ENCODE measurements at places on chromosomes 7 and 10.

- no peak for DNase-seq
These were observed 23.9 kb downstream of the AQP1 start for GRCh38 chr7:30935569-30935877.

GRCh38 chr7:129513546-129513945, 11.2 kb downstream of the SMKR1 start:
- DNase-seq: no peak

- DNase-seq: no peak
These were observed 550.4 kb downstream of the PTPRN2 start for GRCh38 chr7:158037211-158037610.

GRCh38 chr7:1247527-1248041, 14.9 kb downstream of the UNCX start:
- DNase-seq: peak; percentile 20

DNA sequence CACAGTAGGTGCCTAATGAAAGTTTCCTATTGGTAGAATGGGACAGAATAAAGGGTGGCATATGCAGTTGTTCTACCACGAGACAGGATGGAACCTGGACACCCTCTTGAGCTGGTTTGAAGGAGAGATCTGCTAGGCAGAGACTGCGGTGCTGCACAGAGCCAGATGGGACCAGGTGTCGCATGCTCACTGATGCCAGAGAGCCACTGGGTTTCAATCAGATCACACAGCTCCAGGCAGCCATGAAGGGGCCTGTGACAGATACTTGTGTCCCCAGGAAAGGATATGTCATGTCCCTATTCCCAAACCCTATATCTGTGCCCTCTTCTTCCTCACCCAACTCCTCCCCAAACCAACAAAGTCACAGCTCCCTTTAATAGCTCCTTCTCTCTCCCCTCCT, 235.7 kb downstream of the PRPF18 start:
- DNase-seq: no peak

GRCh38 chr10:108982159-108982558, 941.2 kb downstream of the XPNPEP1 start:
- DNase-seq: no peak

GRCh38 chr10:7170626-7171322, 240.1 kb downstream of the SFMBT2 start:
- no peak for DNase-seq

GRCh38 chr10:58385784-58386112, 538 bp downstream of the TFAM start:
- DNase-seq: no peak

DNA sequence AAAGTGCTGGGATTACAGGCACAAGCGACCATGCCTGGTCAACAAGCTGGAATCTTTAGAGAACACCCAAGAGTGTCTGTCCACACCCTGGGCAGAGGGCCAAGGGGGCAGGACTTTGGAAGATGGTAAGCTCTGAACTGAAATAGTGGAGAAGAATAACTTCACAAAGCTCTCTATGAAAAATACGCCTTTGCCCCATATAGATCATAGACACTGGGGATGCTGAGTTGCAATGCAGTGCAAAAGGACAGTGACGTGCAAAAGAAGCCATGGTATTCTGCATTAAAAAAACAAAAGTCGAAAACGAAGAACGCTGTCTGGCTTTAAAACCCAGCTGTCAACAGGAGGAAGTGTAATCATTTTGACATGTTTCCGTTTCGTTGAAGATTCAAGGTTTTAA, 353.6 kb downstream of the CALN1 start:
- DNase-seq: no peak

DNA sequence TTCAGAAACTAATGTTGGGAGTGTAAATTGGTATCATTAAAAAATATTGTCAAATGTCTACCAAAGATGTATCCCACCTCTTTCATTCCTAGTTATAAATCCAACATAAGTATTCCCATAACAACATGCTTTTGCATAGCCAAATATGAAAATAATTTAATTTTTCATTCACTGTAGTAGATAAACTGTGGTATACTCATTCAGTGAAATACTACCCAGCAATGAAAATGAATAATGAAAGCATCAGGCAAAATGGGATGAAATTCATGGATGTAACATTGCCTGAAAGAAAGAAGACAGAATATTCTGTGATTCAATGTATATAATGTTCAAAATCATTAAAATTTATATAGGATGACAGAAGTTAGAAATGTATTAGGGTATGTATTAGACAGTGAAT, 629.0 kb upstream of the MBL2 start:
- no peak for DNase-seq

- DNase-seq: no peak
These were observed 5.8 kb downstream of the KIAA1217 start for GRCh38 chr10:24214762-24215161.

DNA sequence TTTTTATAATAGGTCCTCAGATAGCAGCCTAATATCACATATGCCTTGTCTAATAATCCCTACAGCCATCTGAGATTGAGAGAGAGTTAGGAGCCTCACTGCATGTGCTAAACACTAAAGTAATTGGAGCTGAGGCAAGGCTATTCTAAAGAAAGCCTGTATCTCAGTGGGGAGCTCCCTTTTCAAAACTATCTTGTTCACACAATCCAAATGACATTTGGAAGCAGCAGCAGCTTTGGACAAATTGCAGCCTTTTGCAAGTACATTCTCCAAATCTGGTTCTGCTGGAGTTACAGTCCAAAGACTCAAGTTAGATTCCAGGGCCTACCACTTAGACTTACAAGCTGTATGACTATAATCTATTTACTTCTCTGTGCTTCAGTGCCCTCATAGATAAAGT, 104.5 kb downstream of the MACC1 start:
- DNase-seq: no peak
